ENCODE measurements at places on chromosomes 2 and 18.

GRCh38 chr2:85435220-85435958, 16.9 kb downstream of the SH2D6 start:
- no peak for DNase-seq

GRCh38 chr18:10076502-10077030, 162.8 kb downstream of the VAPA start:
- DNase-seq, result no peak

DNA sequence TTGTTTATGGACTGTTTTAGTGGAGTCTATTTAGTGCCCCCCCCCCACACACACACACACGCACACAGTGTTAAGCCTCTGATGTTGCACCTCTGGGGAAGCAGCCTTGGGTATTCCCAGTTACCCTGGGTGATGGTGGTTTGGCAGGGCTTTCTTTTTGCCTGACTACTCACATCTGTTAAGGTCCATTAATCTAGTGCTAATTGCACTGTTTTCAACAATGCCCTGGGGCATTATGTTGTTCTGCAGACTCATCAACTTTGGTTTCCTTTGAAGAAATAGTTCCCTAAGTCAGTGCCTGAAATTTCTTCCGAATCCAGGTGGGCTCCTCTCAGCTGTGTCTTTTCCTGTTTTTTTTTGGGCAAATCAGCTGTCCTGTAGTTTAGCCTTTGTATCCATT, 34.7 kb downstream of the SPOPL start:
- no peak for DNase-seq

- DNase-seq, result no peak
Measured at GRCh38 chr2:128325611-128326181, 7.0 kb upstream of the HS6ST1 start.

GRCh38 chr2:27921880-27922547, 31.5 kb downstream of the BABAM2 start:
- DNase-seq, result no peak

DNA sequence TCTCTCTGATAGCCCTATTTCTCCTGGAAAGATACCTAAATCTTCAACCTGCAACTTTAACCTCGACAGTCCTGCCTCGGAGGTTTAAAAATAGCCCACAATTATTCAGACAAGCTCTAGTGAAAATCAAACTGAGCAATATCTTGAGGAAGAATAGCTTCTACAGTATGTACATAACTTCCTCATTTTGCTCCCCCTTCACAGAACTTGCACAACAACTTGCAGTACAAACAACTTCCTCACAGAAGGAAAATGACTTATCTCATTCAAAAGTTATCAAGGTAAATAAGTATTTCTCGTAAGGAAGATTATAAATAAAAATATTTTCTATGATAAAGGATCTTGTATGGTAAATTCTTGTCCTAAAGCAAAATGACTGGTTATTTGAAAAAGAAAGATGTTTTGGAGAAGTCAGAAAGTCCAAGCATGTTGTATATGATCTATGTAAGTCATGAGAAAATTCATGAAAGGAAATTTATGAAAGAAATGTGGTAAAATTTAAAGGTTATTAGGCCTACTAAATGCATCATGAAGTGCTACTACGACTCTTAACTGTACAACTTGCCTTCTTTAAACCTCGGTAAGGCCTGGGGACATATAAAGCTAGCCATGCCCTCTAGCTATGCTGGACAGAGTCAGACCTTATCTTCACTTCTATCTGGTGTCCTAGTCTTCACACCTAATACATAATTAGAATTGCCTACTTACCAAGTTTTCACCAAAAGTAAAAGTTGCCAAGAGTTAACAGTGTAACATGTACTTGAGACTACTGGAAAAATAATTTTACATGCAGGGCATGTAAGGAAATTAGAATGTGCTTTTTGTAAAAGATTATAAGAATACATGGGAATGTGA, 394.5 kb downstream of the DLGAP1 start:
- DNase-seq, result no peak

DNA sequence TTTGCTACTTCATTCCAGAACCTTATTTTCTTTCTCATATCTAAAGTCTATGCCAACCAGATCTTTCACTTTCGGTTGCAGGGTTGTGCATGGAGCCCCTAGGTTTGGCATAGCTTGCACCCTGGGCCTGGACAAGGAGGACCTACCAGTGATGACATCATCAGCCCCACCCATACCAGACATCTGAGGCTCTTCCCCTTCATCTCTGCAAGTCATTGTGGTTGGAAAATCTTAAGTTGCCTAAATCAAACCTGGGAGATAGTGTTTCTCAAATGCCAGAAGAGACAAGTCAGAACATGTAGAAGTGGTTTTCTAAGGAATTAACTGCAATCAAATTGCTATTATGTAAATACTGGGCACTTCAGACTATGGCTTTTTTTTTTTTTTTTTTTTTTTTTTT, 363.3 kb downstream of the ZNF516 start:
- DNase-seq, result no peak

DNA sequence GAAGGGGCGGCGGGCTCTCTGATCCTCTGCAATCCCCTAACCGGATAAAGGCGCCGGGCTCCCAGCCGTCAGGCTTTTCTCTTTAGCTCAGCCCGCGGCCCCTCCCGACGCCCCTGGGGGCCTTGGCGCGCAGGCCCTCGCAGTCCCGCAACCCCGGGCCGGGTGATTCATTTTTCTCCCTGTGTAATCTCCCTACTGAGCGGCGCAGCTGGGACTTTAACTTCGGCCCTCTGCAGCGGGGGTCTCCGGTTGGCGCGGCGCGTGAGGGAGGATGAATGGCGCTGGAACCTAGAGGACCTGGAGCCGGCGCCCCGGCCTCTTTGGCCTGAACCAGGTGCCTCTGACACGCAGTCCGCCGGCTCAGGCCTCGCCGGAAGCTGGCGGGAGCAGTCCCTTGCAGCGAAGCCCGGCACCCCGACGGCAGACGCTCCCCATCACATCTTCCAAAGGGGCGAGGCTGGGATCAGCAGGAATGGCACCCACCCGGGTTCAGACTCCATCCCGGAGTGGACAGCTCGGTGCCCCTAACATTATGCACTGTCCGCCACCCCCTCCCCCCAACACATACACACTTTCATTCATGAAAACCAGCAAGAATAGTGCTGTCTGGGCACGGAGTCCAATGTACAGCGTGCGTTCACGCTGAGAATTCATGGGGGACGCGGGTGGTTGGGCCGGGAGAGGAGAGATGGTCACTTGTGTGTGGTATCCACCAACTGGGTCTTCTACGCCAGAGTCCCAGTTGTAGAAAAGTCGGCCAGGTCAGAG, 1.2 kb downstream of the CNGA3 start:
- DNase-seq, result no peak

DNA sequence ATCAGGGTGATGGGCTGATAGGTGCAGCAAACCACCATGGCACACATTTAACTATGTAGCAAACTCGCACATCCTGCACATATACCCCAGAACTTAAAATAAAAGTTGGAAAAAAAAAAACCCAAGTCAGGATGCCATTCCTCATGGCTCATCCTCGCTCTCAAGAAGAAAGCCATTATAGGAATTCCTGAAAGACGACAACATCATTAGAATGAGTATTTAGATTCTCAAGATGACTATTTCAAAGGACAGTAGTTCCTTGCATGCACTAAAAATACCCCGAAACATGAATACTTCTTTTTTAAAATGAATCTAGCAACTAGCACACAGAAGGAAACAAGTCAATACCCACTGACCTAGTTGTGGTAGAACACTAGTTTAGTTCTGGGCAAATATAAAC, 285.8 kb upstream of the REV1 start:
- DNase-seq, result no peak

DNA sequence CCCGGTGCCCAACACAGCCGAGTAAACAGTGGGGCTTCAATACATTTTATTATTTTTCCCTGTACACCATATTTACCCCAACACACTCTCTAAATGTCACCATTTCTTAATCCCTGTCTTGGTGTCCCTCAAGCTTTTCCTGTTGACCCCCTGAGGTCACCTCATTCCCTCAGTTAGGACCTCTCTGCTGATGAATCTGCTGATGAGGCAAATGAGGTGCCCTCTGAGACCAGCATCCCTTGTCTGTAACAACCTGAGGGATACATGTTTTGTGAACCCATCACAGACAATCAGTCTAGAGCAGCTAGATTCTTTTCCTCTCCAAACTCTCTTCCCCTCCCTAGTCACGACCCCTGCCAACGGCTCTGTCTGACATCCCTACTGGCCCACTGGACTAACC, 127.6 kb downstream of the FSHR start:
- no peak for DNase-seq

DNA sequence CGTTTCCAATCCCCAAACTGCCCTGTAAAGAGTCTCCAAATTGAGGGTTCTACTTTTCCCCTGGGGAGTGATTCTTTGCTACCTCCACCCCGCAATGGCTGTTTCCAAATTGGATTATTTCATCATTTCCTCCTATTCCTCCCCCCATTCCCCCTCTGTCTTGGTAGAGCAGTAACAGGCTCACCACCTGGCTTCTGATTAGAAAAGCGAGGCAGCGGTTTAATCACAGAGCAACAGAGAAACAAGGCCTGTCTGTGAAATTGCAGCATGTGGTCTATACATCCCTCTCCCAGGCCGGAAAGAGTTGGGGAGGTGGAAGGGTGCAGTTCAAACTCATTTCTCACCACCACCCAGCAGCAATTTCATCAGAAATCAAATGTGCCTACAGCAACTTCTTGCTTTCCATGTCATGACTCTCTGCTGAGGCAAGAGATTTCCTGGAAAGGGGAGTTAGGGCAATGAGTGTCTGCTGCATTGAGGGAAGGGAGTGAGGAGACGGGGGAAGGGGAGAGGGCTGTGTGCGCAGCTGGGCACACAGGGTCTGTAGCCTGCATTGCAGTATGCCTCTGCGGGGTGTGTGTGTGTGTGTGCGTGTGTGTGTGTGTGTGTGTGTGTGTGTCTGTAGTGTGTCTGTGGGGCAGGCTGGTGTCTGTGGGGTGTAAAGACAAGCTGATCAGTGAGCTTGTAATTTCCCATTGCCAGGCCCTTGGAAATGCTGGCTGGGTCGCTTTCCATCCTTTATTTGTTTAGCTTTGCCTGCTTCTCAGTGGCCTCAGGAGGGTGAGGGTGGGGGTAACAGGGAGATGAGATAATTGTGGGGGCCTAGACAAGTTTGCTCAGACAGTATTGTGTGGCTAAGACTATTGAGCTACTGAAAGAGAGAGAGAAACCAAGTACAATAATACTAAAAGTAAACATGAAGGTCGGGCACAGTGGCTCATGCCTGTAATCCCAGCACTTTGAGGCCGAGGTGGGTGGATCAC, 13.5 kb upstream of the IGFBP2 start:
- no peak for DNase-seq

Measured in stimulated activated CD4-positive, alpha-beta T cell treated with anti-CD3 and anti-CD28 coated beads, Interleukin-15, amount 100 ng/mL, for 48 hours (primary cell).